ENCODE measurements at places on chromosomes 1 and 21. TPM values are rescaled to one million over a fixed set of nuclear protein-coding genes. Genes with fewer than 3 reads are reported as not detected.

GRCh38 chr1:98288494-98288893, 367.7 kb upstream of the DPYD start:
- DNase-seq, result no peak

- DNase-seq, result no peak
Measured at GRCh38 chr1:89298461-89298860, 25.8 kb upstream of the GBP5 start.

GRCh38 chr1:70143048-70143659, 62.2 kb downstream of the LRRC40 start:
- DNase-seq, result no peak

DNA sequence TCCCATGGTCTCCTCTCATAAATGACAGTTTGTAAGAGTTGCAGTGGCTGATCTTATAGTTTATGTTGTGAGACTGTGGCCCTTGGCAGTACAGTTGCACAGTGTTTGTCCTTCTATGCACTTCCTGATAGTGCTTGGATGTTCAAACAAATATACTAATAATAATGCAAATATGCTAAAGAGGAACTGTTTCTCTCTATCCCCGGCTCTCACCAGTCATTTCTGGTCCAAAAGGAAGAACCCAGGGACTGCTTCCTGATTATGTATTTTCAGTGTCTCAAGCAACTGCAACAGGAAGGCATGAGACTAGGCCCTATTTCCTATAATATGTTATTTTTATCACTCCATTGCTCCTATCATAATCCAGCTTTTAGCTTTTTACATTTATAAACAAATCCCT, 17.0 kb upstream of the SUCO start:
- no peak for DNase-seq

DNA sequence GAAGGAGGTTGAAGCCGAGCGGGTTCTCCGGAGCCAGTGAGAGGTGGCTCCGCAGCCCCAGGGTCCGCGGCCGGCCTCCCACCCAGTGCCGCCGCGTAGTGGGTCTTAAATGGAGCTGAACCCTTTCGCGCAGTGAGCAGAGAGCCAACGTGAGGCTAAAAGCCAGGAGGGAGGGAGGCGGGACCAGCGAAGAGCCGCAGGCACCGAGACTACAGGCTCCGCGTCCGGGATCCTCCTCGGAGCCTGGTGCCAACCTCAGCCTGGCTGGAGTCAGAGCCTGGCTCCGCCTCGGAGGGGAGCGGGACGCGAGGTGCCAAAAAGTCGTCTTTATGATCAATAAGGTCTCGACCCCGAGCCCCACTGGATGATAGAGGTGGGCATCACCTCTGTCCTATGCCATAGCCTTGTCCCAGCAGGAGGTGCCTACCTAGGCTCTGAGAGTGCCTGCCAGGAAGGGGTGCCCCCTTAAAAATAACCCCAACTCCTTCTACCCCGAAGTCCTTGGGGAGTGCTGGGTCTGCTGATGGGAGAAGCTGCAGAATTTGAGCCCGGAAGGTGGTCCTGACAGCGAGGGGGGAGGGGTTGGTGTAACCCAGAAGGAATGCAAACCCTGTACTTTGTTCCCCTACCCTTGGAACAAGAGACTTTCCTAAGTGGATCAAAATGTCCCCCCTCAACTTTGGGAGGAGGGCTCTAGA, 1.6 kb downstream of the IGSF21 start:
- DNase-seq, result peak; percentile 50

- DNase-seq, result no peak
Measured at GRCh38 chr1:97893844-97894243, 27.0 kb downstream of the DPYD start.

DNA sequence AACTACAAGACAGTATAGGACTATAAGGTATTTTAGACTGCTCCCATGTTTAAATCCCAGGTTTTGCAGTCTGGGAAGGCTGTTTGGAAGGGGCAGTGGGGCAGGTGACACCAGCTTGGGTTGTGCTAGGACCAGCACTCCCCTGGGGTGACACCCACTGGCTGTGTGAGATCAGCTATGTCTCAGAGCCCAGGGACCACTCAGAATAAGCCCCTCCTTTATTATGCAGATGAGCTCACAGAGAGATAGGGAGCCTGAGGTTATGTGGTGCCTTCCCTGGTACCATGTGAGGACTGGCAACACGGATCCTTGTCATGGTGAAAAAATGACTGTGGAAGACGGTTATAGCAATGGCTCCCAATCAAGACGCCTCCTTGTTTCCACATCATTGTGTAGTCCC, 71.0 kb downstream of the NENF start:
- DNase-seq, result no peak

- DNase-seq, result no peak
Measured at GRCh38 chr1:111512132-111512889, 8.9 kb upstream of the ADORA3 start.

GRCh38 chr1:223831755-223832636, 13.8 kb downstream of the TP53BP2 start:
- DNase-seq, result no peak

Gene CLEC20A
- total RNA-seq, result not detected

- DNase-seq, result no peak
Measured at GRCh38 chr1:235791532-235792060, 75.1 kb downstream of the LYST start.

GRCh38 chr1:170200161-170200560, 54.4 kb downstream of the NTMT2 start:
- no peak for DNase-seq

Gene CDA
- not detected for total RNA-seq

Gene MROH9
- total RNA-seq, result not detected

- no peak for DNase-seq
Measured at GRCh38 chr1:10643607-10644306, 152.7 kb downstream of the CASZ1 start.

- DNase-seq, result no peak
Measured at GRCh38 chr1:26730695-26731094, 34.9 kb downstream of the ARID1A start.

- no peak for DNase-seq
Measured at GRCh38 chr1:232403017-232403714, 226.8 kb downstream of the SIPA1L2 start.

GRCh38 chr1:220318673-220319072, 46.4 kb upstream of the RAB3GAP2 start:
- no peak for DNase-seq

DNA sequence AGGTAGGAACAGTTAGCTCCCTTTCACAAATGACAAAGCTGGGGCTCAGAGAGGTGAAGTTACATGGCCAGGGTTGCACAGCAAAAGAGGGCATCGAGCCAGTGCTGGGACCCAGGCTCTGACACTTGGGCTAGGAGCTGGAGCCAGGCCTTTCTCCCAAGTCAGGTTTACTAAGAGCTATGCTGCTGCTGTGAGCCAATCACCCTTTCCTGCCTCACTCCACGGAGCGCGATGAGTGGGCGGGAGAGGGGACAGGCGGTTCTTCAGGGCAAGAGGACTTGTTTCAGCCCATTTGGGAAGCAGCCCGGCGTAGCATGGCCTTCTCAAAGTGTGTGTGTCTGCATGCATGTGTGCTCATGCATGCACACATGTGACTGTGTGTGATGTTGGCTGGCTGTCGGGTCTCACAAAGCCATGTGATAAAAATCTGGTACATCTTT, 10.6 kb downstream of the ID3 start:
- no peak for DNase-seq

Gene UBL4B
- total RNA-seq, result not detected

- no peak for DNase-seq
Measured at GRCh38 chr1:236391008-236391407, 3.1 kb upstream of the EDARADD start.

Gene LCE2C
- total RNA-seq, result not detected

Gene DIO1
- total RNA-seq, result not detected
